ENCODE measurements at places on chromosomes 2 and 18.

GRCh38 chr2:71130905-71131244, 441 bp downstream of the MPHOSPH10 start:
- DNase-seq: no peak

DNA sequence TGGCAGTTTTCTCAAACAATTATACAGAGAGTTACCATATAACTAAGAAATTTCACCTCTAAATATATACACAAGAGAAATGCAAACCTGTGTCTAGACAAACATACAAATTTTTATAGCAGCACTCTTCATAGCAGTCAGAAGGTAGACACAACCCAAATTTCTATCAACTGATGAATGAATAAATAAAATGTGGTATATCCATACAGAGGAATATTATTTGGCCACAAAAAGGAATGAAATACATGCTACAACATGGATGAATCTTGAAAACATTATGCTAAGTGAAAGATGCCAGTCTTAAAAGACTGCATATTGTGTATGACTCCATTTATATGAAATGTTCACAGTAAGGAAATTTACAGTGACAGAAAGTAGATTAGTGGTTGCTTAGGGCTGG, 30.6 kb upstream of the KDM3A start:
- no peak for DNase-seq

- no peak for DNase-seq
Measured at GRCh38 chr2:216685327-216685875, 9.9 kb downstream of the IGFBP5 start.

GRCh38 chr2:235647877-235648276, 154.0 kb downstream of the AGAP1 start:
- no peak for DNase-seq

GRCh38 chr2:38907743-38908562, 18.3 kb downstream of the ARHGEF33 start:
- no peak for DNase-seq

GRCh38 chr2:136057023-136057801, 60.7 kb downstream of the CXCR4 start:
- no peak for DNase-seq

DNA sequence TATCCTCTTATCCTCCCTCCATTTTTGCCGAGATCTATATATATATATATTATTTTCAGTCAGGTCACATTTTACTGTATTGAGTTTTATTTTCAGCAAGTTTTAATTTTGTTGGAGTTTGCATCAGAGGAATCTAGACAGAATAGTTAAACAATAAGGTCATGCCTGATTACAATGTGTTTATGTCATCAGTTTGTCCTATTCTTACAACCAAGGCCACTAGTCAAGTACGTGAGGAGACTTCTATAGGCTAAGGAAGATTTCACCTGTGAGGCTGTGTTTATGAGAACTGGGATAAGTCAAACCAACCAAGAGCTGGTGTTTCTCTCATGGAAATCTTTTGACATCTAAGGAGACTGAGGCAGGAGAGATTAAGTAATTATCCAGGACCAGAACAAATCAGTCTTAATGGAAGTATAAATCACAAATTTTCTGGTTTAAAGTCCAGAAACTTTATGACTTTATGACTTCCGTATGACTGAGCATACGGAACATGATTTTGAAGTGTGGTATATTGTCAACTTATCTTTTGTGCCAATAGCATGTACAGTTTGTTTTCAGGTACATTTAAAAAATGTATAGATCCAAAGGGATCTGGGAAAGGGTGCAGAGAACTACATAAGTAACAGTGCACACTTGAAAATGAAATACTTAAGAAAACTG, 100.0 kb upstream of the DTNA start:
- no peak for DNase-seq

DNA sequence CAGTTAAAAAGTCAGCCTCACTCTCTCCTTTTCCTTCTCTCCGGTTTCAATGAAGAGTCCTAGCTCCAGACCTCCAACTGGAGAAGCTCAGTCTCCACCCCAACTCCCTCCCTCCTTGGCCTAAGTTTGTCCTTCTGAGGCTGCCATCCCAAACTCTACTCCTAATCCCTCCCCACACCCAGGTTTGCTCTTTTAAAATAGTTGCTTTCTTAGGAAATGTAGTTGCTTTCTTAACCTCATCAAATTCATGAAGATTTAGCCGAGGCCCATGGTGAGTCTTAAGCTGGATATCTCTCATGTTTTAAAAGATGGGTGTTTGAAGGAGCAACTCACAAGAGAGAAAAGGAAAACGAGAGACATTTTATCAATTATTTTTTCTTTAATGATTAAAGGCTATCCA, 937 bp upstream of the LANCL1 start:
- DNase-seq: no peak

- no peak for DNase-seq
Measured at GRCh38 chr2:70994009-70994698, 519 bp downstream of the TEX261 start.

DNA sequence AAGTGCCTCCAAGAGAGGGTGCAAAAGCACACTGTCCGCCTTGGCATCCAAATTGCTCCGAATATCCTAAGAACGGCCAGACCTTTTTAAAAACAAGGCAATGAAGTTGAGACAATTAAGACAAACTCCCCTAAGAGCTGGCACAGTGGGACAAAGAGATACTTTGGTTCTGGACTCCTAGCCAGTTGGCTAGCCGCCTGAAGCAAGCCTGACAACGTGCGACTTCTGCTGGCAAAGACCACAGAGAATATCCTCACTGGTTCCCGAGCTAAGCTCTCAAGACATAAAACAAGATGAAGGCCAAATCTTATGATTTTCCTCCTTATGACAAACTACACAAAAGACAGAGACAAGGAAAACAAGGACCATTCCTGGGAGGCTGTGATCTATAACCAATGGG, 32.7 kb downstream of the CHRNA1 start:
- no peak for DNase-seq

- DNase-seq: no peak
Measured at GRCh38 chr2:29528891-29529520, 392.4 kb downstream of the ALK start.

DNA sequence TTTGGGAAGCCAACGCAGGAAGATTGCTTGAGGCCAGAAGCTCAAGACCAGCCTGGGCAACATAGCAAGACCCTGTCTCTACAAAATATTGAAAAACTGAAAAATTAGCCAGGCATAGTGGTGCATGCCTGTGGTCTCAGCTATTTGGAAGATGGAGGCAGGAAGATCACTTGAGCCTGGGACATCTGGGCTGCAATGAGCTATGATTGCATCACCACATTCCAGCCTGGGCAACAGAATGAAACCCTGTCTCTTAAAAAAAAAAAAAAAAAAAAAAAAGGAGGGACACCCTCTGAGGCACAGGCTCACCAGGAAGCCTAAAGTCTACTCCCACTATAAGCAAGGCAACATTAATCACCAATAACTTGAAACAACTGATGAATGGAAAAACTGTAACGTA, 151.1 kb downstream of the CCDC148 start:
- no peak for DNase-seq

- DNase-seq: no peak
Measured at GRCh38 chr2:172135446-172135845, 32.7 kb upstream of the DLX2 start.

- DNase-seq: no peak
Measured at GRCh38 chr2:219398721-219399363, 11.1 kb upstream of the DNPEP start.

DNA sequence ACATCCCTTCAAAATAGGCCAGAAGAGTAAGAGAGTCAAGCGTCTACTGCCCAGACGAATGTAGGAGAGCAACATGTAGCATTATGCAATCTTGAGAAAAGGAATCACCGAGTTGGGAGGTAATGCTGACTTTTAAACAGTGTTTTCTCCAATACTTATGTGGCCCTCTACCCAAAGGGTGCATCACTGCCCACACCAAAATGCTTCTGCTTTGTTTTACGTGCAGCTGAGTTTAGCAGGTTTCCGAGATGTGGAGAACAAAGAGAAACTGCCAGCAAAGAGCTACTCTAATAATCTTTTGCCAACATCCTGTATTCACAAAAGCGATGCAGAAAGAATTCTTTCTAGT, 63.4 kb upstream of the ZEB2 start:
- no peak for DNase-seq

- no peak for DNase-seq
Measured at GRCh38 chr2:169348321-169349024, 13.9 kb downstream of the LRP2 start.

- no peak for DNase-seq
Measured at GRCh38 chr2:164453656-164454305, 167.5 kb downstream of the GRB14 start.

Data from NCI-H1048 (cell line).